ENCODE measurements at places on chromosomes 1 and 21.

GRCh38 chr1:81420760-81421159 lies 380.0 kb upstream of the ADGRL2 start:
- no peak for DNase-seq

DNA sequence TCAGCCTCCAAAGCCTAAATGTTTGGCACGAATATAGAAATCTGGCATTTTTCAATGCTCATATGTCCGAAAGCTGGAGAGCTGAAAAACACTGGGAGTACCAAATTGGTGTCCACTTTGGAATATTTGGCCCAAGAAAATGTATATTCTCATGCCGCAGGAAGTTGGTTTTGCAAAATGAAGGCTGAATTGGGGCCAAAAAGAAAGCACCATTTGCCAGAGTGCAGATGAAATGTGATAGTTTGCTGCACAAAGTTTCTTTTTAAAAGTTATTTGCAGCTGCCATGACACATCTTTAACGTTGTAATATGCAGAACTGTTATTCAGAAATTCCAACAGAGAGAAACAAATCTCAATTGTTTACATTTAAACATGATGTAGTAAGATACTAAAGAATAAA lies 124.2 kb upstream of the LYPLAL1 start:
- no peak for DNase-seq

- no peak for DNase-seq
These were observed 152.2 kb downstream of the PEX14 start for GRCh38 chr1:10626791-10627410.

- no peak for DNase-seq
These were observed 60.5 kb upstream of the SOD1 start for GRCh38 chr21:31599013-31599412.

- no peak for DNase-seq
These were observed 23.4 kb downstream of the OLFML3 start for GRCh38 chr1:114002492-114003239.
